CD4-positive, alpha-beta T cell (primary cell): ENCODE measurements at places on chromosomes 13 and 19.

- DNase-seq, result no peak
Observed at GRCh38 chr19:43660971-43661360, 9.0 kb downstream of the PLAUR start.

DNA sequence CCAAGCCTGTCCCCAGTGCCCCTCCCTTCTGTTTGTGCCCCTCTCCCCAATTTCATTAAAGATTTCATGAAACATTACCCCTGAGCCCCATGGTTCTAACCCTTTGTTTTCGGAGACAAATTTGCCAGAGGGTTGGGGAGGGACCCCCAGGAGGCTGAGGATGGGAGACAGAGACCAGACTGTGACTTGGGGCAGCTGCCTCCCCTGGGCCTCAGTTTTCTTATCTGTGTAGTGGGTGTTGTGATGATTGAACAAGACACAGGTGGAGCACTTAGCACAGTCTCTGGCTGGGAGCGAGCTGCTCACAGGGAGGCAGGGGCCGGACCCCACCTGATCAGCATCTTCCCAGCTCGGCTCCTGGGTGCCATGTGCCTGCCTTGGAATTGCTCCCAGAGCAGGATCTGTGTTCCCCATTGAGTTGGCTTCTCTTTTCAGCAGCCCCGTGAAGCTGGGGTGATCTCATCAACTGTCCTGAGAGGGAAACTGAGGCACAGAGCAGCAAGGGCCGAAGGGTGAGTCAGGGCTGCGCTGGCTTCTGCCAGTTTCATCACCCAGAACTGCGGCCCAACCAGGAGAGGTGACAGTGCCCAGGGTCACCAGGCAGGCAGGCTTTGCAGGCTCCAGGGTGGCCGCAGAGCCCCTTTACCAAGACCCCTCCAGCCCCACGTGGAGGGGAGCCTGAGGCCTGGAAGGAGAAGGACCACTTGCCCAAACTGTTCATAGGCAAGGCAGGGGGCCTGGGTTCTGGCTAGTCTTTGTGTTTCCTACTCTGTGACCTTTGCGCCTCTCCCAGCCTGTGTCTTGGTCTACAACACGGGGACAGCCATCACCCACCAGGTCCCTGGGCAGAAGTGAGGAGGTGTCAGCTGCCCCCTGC, 6.9 kb downstream of the IRF3 start:
- no peak for DNase-seq

DNA sequence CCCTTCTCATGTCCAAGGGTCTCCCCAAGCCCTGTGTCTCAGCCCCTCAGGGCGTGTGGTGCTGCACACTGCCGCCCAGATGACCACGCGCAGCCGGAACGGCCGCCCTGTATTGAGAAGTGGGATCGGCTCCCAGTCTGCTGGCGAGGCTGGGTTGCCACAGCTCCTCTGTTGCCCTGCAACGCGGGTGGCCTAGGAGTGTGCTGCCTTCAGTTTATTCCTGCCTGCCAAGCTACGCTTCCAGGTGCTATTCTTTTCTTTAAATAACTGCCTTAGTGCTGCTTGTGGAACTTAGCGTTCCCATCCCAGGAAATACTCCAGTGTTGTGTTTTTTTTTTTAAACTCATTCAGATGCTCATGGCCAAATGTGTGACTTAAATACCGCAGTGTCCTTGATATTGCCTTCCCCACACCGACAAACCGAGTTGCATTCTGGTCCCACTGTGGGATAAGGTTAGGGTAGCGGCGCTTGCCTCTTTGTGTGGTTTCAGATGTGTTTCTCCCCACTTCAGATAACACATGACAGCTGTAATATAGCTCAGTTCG, 16.6 kb downstream of the ACTN4 start:
- no peak for DNase-seq

- DNase-seq, result no peak
Observed at GRCh38 chr13:44303681-44304432, 69.8 kb upstream of the SERP2 start.

GRCh38 chr13:87123987-87124784, 547.0 kb upstream of the SLITRK5 start:
- DNase-seq, result no peak

DNA sequence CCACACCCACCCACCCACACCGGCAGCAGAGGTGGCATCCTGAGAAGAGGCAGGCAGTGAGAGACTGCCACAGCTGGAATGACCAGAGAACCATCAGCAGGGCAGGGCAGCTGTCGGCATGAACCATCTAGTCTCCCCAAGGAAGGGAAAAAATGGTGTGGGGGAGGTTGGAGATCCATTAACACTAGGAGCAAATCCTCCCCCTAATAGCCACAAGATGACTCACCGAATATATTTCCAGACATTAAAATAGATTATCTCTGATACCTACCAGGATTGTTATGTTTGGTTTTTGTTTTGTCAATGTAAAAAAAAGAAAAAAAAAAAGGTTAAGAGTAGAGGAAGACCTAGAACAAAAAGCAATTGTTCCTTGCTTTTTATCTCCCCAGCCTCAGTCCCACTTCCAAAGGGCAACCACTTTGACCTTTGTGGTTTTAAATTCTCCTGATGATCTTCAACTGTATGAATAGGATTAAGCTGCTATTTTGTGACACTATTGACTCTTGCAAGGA, 34.2 kb downstream of the THSD1 start:
- DNase-seq, result no peak
